ENCODE measurements at places on chromosomes 1 and 21.

GRCh38 chr1:116415699-116416533, 42.9 kb downstream of the ATP1A1 start:
- DNase-seq = no peak

GRCh38 chr1:169697755-169698154, 13.7 kb downstream of the SELL start:
- DNase-seq = no peak

- DNase-seq = no peak
Measured at GRCh38 chr21:34003428-34003827, 70.0 kb upstream of the MRPS6 start.

GRCh38 chr1:206892351-206892984, 4.8 kb upstream of the IL24 start:
- DNase-seq = no peak

GRCh38 chr1:82503822-82504221, 703.1 kb downstream of the ADGRL2 start:
- no peak for DNase-seq

GRCh38 chr1:175040324-175040879, 17.2 kb upstream of the MRPS14 start:
- DNase-seq = no peak

GRCh38 chr1:5820026-5820421, 172.2 kb downstream of the NPHP4 start:
- no peak for DNase-seq

DNA sequence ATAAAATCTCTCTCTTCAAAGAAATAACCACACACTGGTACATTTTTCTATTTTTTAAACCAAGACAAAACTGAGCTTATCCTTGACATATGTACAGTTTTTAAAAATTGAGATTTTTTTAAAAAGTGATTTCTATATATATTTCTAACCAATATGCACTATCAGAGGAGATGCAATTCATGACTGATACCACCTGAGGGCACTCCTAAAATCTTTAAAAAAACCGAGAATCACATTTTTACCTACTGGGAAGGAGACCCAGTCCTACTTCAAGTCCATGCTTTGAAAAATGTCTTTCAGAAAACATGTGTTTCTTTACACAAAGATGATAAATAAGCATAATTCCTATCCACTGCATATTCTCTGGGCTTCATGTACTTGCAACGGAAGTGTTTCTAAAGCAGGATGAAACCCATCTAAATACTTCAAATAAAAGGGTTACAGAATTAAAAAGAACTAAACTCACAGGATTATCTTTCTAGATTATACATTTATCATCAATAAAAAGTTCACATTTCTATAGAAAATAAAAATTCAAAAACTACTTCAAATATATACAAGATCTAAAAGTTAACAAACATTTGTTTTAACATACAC, 98.6 kb downstream of the ENAH start:
- DNase-seq = no peak

DNA sequence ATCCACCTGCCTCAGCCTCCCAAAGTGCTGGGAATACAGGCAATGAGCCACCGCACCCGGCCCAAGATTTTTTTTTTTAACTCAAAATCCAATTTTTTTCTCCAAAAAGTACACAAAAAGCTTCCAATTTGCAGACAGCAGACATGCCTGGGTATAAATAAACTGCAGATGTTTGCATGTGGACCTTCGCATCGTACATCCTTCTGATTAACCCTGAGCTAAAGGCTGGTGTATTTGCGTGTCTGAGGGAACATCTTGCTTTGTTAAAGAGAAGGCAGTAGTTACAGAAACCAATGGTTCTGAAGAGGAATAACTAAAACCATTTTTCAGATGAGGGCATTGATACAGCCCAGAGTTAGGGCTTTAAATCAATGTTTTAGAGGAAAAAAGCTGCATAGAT, 12.7 kb downstream of the BCAR3 start:
- DNase-seq = no peak

- no peak for DNase-seq
Measured at GRCh38 chr1:1331068-1331965, at the start of gene TAS1R3. TSS of gene TAS1R3 (plus strand) at chr1:1331280. CDS start at chr1:1331346, 66 bp downstream.

- no peak for DNase-seq
Measured at GRCh38 chr1:179709841-179710329, 33.2 kb upstream of the FAM163A start.
